ENCODE measurements at places on chromosomes 5 and 9.
A peak's percentile ranks its signal among the peaks of the same experiment; 100 is the strongest.

DNA sequence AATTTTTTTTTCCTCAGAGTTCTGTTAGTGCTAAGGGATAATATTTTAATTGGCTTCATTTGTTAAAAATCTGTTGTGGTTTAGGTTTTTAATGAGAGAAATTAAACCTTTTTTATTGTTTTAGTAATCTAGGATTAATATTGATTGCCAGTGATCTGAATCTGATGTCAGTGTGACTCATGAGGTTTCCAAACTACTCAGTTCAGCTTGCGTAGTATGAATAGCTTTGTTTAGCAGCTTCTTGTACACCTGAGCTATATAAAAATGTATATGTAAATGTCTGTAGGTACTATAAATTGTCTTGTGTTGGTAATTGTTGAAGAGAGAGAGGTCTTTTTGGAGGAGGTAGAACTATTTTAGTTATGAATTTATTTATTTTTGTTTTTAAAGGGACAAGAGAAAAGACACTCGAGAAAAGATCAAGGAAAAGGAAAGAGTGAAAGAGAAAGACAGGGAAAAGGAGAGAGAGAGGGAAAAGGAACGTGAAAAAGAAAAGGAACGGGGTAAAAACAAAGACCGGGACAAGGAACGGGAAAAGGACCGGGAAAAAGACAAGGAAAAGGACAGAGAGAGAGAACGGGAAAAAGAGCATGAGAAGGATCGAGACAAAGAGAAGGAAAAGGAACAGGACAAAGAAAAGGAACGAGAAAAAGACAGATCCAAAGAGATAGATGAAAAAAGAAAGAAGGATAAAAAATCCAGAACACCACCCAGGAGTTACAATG, 26.3 kb downstream of the SREK1 start:
- no peak for DNase-seq

- DNase-seq: no peak
Measured at GRCh38 chr5:75574791-75575190, 36.5 kb upstream of the ANKDD1B start.

- no peak for DNase-seq
Measured at GRCh38 chr9:127447416-127448111, 3.6 kb downstream of the RPL12 start.

- DNase-seq: peak; percentile 39
Measured at GRCh38 chr5:170571875-170572852, 68.3 kb downstream of the KCNIP1 start.

DNA sequence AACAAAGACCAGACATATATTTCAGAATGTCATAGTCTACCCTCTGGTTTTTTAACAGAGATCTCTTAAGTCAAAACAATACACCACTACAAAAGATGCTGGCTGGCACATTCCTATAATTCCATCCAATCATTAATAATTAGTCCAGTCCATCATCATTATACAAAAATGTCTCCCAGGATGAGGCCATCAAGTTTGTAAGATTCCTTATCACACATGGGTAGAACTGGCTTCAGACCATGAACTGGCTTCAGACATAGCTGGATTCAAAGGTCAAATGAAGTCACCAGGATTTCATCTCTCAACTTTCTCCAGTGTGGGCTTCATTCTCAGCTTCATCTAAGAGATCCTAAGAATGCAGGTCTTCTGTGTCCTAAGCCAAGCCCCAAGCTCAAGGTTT, 147.1 kb downstream of the ENC1 start:
- DNase-seq: no peak

GRCh38 chr5:180598316-180598701, 7.0 kb upstream of the SCGB3A1 start:
- DNase-seq: no peak

DNA sequence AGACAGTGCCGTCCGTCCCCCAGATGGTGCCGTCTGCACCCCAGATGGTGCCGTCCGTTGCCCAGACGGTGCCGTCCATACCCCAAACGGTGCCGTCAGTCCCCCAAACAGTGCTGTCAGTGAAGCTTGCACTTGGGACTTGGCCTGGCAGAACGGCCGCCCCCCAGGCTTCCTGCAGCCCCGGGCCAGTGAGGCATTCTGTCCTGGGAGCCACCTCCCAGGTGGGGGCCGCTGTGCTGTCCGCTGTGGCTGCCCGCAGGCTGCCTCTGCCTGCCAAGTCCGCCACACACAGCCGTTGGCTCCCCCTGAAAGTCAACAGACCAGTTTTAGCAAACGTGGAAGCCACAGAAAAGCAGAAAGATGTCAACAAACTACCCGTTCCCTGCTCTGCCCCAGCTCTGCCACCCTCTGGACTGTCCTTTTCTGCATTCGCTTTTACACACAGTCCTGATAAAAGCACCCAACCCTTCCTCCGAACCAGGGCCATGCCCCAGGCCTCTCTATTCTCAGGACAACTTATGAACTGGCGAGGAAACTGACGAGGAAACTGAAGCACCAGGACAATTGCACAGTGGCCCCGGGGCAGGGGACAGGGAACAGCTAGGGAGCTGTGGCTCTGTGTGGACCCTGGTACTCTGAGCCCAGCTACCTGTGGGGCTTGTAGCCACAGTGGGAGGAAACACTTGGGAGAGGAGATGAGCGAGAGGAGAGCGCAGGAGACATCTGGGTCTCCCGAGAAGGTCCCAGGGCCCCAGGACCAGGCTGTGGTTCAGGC, 39.6 kb upstream of the RXRA start:
- no peak for DNase-seq
